ENCODE measurements at places on chromosomes 3 and 15.
A peak's percentile ranks its signal among the peaks of the same experiment; 100 is the strongest.

DNA sequence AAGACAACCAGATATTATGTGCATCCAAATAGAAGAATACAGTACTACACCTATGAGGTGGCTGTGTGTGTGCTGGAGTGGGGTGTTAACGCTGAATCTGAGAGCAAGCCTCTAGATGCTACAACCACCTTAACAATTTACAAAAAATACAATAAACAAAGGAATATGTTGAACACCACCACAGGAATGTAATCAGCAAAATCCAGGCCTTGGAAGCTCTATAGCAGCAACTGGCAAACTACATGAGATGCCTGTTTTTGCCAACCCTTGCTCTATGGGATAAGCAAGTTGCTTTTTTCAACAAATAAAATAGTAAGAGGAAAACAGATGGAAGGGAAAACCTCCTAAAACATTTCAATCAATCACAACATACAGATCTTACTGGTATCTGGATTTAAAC, 23.9 kb downstream of the SLTM start:
- no peak for DNase-seq

DNA sequence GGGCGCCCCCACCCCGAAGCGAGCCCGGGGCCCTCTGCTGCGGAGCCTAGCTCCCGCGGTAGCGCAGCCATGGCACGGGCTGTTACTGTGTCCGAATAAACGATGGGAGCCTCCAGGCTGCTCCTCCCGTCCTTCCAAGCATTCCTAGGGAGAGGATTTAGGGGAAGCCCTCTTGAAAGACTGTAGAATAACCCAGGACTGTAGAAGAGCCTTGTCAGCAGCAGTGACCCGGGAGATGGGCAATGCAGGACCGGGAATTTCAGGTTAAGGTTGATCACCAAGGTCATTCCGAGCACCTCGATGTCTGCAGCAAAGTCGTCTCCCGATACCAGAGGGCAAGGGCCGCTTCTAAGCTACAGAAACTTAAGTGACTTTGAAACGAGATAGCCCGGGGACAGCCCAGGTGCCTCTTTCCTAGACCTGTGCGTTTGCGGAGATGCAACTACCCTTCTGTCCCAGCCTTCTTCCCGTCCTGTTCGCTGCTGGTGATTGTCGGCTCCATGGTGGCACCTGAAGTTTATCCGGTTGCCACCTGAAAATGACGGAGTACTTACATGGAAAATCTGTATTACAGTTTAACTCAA, 753 bp upstream of the MYO5A start:
- no peak for DNase-seq

DNA sequence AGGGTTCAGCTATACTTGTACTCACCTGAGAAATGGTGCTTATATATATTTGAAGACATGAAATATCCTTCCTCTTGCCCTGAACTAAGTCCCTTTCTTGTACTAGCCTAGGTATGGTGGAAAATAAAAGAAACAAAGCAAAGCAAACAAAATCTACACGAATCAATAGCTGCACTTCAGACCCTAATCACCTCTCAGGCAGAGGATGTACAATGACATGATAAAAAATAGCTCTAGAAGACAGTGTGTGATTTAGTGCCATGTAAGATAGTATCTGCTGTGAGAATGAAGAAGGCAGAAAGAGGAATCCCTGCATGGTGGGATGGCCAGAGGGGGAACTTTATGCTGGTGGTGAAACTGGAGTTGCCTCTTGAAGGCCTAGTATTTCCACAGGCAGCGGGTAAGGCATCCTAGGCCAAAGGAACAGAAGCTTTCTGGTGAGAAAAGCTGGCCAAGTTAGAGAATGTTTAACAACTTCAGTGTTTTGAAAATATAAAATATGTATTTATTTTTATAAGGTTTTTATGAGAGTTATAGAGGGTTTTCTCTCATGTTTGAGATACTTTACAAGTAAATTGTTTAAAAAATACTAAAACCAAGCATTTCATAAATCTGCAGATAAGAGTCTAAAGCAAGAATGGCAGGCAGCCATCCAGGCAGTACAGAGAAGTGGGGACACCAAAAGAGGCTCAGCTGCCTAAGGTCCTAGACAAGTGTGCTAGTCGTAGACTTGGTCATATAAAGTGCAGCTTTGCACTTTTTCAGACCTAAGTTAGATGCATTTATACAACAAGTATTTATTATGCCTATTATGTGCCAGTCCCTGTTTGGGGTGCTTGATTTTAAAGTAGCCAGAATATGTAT, 14.9 kb downstream of the LEKR1 start:
- no peak for DNase-seq

DNA sequence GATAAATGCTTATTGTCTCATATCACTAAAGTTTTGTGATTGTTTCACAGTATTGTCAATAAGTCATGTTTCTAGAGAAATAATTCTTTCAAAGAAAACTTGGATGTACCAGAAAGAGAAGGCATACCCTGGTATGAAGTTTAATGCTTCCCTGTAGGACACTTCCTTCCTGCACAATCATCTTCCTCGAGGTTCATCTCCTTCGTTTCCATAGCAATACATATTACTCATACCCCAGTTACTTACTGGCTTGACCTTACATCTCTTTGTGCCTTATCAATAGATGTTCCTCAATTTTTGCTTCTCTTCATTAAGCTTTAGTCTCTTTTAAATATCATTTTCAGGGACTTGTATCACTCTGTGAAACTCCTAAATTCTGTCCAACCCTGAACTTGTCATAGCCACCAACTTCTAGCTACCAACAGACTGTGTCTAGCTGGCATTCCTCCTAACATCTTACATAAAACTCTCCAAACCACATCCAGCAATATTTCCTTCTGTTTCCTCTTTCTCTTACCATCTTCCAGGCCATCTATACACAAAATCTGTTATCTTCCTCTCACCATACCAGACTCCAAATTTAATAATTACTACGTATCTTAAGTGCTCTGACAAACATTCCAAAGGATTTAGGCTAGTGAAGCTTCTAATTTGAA, 134.3 kb downstream of the GADL1 start:
- peak; percentile 21 for DNase-seq

- DNase-seq = no peak
Observed at GRCh38 chr15:84552896-84553295, 47.9 kb upstream of the ZSCAN2 start.

DNA sequence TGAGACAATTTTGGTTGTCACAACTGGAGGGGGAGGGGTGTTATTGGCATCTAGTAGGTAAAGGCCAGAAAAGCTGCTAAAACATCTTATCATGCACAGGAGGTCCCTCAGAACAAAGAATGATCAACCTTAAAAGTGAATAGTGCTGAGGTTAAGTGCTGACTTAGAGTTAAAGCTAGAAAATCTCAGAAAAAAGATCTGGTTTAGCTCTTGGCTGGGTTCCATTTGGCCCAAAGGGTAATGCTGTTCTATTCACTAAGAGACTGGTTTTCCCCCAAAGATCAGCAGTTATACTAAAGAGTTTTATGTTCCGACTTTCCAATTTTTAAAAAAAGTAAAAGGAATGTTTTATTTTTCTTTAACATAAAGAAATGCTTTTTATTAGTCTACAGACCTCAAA, 15.6 kb downstream of the DCBLD2 start:
- DNase-seq = no peak

DNA sequence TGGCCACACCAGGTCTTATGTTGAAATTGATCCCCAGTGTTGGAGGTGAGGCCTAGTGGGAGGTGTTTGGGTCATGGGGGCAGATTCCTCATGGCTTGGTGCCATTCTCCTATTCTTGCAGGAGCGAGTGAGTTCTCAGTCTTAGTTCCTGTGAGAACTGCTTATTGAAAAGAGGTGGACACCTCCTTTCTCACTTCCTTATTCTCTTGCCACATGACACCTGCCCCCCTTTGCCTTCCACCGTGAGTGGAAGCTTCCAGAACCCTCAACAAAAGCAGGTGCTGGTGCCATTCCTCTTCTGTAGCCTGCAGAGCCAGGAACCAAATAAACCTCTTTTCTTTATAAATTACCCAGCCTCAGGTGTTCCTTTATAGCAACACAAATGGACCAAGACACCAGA, 318.1 kb upstream of the MCTP2 start:
- DNase-seq = no peak

DNA sequence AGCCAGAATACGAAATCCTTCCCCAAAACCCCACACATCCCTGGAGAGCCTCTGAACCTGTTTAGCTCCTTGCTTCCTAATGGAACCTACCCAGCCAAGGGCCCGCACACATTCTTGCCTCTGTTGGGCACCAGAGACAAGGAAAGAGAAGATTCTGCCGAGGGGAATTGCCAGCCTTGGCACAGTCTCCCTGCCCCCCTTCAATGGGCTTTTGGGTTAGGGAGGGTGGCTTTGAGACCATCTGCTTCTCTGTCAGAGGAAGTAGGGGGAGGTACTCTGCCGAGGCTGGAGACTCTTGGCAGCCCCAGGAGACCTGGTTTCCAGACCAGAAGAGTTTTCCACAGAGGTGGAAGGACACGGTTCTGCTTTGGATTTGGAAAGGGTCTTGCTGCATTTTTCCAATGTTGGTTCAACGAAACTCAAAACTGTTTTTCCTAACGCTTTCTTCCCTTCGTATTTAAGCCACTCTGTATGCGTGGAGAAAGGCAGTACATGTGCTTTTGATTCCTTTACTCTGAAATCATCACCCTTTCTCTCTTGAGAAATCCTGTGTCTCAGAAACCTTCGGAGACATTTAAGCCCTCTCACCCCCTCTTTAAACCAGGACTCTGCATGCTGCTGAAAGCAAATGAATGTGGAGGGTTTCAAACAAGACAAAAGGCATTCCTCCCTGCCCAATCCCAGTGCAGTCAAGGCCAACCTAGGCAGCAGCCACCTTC, 78.8 kb upstream of the PRR23C start:
- no peak for DNase-seq

DNA sequence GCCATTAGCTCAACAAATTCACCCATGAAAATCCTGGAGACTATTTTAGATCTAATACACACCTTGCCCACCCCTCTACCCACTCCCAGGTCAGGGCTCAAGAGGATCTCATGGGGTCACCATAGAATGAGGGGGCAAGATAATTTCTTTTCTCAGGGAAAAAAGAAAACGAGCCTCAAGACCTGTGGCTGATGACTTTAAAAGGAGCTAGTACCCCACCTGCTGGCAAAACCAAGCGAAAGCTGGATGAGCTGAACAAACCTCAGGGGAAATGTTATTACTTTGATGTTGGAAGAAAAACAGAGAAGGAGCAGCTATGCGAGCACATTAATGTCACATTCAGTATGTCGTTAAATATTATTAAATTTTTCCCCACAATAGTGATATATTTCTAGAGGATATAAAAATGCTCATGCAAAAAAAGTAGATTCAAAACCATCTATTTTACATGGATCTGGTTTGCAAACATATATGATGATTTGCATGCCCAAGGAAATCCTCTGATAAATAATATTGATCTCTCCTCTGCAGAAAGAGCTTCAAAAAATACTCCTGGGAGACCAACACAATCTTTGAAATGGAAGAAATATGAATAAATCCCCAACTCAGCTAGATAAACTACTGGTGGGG, 37.7 kb downstream of the PLD1 start:
- DNase-seq = peak; percentile 75
